ENCODE measurements at places on chromosomes 2 and 18.

DNA sequence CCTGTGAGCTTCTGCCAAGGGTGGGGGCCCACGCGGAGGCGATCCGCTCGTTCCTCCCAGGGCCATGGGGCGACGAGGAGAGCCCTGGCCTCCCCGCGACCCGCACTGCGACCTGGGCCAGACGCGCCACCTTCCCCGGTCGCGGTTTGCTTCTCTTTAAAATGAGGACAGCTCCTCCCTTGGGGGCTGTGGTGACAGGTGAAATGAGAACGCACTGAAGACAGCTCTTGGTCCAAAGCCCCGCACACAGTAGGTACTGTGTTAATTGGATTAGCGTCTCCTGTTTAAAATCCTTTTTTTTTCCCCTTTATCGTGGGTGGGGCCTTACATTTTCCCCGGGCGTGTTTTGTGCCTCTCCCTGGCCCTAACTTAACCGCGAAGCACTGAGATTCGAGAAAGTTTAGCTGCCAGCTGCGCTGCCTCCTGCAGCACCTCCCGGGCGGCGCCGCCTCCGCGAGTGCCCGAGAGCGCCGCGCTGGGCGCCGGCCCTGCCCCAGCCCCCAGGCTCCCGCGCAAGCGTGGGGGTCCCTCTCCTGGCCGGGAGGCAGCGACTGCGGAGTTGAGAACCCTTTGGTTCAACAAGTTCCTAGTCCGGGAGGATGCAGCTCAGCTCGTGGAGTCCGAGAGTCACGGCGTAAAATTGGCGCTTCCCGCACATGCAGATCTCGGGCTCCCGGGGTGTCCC lies 1.1 kb downstream of the HPCAL1 start:
- peak; percentile 54 for DNase-seq

DNA sequence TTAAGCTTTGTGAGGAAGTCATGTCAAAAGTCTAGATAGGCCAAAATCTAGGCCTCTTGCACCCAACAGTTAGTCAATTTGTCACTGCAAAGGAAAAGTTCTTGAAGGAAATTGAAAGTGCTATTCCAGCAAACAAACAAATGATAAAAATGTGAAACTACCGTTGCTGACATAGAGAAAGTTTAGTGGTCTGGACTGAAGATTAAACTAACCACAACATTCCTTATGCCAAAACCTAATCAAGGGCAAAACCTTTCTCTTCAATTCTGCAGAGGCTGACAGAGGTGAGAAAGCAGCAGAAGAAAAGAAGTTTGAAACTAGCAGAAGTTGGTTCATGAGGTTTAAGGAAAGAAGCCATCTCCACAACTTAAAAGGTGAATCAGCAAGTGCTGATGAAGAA lies 44.0 kb upstream of the LRRTM4 start:
- no peak for DNase-seq

GRCh38 chr2:64581018-64581417 lies 56.9 kb downstream of the AFTPH start:
- no peak for DNase-seq

DNA sequence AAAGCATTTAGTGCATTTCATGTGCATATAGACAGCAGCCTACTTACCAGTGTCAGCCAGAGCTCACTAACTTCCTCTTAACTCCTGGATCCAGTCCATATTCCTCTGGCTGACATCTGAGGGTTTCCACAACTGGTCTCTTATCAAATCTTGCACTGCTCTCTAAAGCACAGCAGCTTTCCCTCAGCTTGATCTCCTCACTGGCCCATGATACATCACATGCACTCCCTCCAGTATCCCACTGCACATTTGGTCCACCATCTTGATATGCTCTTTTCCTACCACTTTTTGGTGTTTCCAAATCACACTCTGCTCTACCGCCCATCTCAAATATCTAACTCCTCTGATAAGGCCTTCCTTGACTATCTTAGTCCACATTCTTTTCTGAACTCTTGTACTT lies 105.0 kb upstream of the ZFP36L2 start:
- no peak for DNase-seq

- DNase-seq, result peak; percentile 62
Observed at GRCh38 chr18:39799006-39799405, 2156.0 kb upstream of the PIK3C3 start.

DNA sequence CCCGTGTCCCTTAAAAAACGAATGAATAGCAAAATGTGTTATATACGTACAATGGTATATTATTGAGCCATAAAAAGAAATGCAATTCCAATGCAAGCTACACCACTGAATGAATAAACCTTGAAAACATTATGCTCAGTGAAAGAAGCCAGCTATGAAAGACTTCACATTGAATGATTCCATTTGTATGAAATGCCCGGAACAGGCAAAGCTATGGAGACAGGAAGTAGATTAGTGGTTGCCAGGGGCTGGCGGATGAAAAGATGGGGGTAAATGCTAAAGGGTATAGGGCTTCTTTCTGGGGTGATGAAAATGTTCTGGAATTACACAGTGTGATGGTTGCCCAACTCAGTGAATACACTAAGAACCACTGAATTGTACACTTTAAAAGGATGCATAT lies 113.3 kb downstream of the NOL10 start:
- no peak for DNase-seq

- DNase-seq, result no peak
Observed at GRCh38 chr2:10868465-10869314, 43.0 kb upstream of the KCNF1 start.

DNA sequence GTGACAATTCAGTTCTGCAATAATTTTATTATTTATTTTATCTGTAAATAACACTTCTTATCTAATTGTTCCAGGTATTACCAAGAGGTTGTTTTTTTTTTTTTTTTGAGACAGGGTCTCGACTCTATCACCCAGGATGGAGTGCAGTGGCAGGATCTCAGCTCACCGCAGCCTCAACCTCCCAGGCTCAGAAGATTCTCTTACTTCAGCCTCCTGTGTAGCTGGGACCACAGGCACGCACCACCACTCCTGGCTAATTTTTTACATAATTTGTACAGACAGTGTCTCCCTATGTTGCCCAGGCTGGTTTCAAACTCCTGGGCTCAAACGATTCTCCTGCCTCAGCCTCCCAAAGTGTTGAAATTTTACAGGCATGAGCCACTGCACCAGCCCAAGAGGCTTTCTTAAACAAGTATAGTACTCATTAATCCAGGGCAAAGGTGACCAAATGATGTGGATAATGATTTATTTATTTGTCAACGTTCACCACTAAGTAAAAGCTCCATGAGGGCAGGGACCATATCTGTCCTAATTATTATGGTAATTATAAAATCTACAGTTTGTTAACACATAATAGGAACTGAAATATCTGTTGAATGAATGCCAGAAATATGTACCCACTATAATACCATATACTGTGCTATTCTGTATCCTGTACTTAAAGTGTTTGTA lies 12.0 kb downstream of the STK17B start:
- DNase-seq, result no peak

DNA sequence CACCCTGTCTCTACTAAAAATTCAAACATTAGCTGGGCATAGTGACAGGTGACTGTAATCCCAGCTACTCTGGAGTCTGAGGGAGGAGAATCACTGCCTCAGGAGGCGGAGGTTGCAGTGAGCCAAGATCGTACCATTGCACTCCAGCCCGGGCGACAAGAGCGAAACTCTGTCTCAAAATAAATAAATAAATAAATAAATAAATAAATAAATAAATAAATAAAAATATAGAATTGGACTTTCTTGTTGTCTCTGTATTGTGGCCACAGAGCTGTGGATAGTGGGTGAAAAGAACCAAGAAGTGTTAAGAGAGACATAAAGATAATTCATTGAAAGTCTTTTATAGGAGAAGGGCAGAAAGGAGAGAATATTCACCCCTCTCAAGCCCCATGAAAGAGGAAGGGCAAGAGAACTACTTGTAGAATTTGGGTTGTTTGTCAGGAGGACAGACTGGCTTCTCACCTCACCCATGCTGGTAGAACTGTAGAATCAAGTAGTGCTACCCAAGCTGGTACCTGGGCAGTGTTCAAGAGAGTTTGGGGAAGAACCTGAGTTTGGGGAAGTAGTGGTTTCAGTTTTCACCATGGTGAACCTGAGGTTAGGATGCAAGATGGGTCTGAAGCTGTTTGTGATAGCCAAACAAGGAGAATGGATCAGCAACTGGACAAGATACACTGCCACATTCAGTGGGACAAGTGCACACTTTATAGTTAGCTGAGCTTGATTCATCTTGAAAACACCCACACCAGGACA lies 256.5 kb downstream of the CD226 start:
- DNase-seq, result no peak

GRCh38 chr2:98915751-98916358 lies 20.2 kb downstream of the CRACDL start:
- peak; percentile 89 for DNase-seq

- no peak for DNase-seq
Observed at GRCh38 chr18:55778788-55779690, 191.0 kb upstream of the TCF4 start.

- no peak for DNase-seq
Observed at GRCh38 chr18:46502444-46502843, 154.6 kb downstream of the LOXHD1 start.

- peak; percentile 76 for DNase-seq
Observed at GRCh38 chr18:2657788-2658458, 2.4 kb downstream of the SMCHD1 start.

GRCh38 chr2:197464175-197464574 lies 10.8 kb downstream of the COQ10B start:
- DNase-seq, result peak; percentile 16

DNA sequence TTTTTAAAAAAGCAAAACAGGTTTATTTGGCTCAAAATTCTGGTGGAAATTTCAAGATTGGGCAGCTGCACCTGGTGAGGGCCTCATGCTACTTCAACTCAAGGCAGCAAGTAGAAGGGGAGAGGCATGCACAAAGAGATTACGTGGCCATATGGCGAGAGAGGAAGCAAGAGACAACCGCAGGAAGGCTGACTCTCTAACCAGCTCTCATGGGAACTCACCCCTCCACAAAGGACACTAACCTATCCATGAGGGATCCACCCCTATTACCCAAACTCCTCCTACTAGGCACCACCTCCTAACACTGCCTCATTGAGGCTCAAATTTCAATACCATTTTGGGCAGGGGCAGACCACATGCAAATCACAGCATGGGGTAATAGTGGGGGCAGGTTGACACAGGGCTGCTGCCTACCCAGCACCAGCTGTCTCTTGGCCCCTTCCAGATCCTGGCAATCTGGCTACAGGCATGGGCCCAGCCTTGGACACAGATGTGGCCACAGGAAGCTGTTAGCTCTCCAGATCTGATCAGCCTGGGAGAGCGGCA lies 2.0 kb upstream of the CAPN10 start:
- DNase-seq, result peak; percentile 85

- DNase-seq, result peak; percentile 7
Observed at GRCh38 chr2:79855264-79856006, 342.6 kb downstream of the CTNNA2 start.

GRCh38 chr2:237122214-237122666 lies 36.6 kb downstream of the COPS8 start:
- DNase-seq, result peak; percentile 89

DNA sequence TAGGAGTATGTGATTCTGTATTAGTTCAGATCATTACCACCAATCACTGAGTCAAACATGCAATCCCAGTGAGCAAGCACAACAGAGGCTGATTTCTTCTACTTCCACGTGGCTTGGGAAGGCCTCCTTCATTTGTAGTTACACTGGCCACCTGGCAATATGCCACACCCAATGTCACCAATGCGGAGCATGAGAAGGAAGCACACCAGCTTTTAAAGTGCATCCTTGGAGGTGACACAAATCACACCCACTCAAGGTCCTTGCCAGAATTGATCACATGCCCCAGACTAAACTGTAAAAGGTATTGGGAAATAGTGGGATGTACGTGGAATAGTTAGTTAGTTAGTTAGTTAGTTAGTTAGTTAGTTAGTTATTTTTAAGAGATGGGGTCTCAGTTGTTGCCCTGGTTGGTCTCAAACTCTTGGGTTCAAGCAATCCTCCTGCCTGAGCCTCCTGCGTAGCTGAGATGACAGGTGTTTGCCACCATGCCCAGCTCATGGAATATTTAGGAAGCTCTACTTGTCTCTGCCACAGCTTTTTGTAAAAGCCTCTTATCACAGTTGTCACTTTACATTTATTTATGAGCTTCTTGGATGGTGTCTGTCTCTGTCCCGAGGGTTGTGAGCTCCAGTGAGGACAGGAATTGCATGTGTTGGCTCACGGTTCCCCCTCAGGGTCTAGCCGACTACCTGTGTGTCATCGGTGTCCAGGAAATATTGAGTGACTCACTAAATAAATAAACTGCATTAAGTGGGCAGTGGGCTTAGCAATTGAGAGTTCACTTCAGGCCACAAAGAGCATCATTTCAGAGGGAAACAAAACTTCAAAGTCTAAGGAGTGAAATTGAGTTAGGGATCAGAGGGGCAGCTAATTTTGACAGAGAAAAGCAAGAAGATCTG lies 28.1 kb upstream of the CAB39 start:
- DNase-seq, result peak; percentile 57

All from fibroblast of mammary gland (primary cell).